ENCODE measurements at places on chromosomes 5 and 9.

DNA sequence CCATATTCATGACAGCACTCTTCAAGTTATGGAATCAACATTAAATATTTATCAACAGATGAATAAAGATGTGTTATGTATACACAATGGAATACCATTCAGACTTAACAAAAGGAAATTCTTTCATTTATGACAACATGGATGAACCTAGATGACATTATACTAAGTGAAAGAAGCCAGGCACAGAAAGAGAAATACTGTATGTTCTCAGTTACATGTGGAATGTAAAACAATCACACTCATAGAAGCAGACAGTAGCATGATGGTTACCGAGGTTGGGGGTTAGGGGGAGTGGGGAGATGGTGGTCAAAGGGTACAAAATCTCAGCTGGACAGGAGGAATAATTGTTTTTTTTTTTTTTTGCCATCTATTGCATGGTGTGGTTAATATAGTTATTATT lies 431.9 kb downstream of the DMAC1 start:
- no peak for DNase-seq

- no peak for DNase-seq
These were observed 88.7 kb downstream of the SYK start for GRCh38 chr9:90890146-90890810.

DNA sequence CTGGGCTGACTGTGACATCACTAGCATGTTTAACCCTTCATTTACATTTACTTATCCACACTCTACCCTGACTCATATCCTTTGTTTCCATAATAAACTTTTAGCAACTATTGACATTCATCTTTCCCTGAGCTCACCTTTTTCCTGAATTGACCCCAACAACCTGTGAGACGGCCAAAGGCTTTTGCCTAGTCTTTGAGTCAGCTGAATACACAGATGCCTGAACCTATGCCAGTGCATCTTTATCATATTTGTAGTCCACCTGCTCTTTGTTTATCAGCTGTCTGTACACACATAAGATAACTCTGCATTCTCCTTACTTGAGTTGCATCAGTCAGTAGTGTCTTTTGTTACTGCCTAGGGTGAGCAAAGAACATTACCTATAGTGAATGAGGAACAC lies 128.5 kb upstream of the HMHB1 start:
- DNase-seq = no peak

GRCh38 chr5:147737921-147738320 lies 44.6 kb downstream of the JAKMIP2 start:
- DNase-seq = no peak

DNA sequence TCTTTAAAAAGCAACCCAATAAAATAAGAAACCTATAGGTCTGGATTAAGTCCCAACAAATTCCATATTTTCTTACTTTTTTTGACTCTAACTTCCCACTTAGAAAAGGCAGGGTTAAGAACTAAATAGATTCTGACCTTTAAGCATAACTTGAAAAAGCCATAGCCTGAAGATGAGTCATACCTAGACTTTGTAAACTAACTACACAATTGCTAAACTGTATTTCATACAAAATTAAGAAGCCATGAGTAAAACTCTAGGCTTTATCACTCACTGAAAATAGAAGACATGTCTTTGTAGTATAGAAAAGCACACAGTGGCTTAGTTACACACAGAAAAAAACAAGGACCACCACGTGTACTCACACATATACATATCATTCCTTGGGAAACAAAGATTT lies 51.5 kb downstream of the MLLT3 start:
- DNase-seq = no peak

GRCh38 chr9:131661568-131662288 lies 78.1 kb downstream of the RAPGEF1 start:
- DNase-seq = no peak

DNA sequence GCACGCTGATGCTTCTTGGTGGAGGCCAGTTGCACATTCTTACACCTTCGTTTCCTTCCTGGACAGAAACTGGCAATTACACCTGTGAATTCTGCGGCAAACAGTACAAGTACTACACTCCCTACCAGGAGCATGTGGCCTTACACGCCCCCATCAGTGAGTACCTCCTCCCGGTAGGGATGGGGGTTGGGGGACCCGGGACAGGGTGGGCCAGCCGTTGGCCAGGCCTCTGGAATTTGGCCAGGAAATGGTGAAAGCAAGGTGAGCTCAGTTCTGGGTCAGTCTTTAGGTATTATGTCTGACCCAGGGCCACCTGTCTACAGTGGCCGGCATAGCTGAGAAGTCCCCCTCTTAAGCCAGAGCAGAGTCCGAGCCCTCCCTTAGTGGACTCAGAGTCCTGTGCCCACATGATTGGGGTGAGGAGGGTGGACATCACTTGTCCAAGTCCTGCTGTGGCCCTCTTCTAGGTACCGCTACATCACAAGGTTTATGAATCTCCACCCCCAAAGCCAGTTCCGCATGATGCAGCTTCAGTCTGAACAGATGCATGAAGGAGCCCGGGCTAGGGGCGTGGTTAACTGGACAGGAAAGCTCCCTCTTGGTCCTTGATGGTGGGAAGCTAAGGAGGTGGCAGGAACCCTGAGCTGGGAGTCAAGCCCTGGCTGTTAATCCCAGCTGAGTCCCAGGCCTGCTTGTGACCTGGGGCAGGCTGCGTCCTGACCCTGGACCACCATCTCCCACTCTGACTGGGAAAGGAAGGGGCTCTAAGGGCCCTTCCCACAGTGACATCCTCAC lies 61.3 kb downstream of the AMBP start:
- DNase-seq = no peak

- no peak for DNase-seq
These were observed 402.6 kb downstream of the PLK2 start for GRCh38 chr5:58057324-58057723.

DNA sequence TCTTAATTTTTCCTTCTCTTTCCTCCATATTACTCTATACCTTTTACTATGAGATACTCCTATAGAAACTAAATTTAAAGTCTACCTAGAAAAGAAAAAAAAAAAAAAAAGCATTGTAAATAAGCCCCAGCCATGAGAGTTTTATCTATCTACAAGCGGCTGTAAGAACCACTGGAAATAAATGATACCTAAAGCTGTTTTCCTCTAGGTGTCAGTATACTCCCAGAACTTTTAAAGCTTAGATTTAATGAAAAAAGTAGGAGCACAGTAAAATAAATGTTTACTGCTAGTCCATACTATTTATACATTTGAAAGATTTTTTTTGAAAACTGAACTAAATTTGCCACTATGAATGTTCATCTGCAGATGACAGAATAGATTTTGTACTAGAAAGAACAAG lies 26.2 kb downstream of the TYRP1 start:
- DNase-seq = no peak

- DNase-seq = no peak
These were observed 5.8 kb upstream of the ST6GALNAC6 start for GRCh38 chr9:127905004-127905728.

- DNase-seq = no peak
These were observed 13.2 kb downstream of the CMYA5 start for GRCh38 chr5:79702606-79703380.

DNA sequence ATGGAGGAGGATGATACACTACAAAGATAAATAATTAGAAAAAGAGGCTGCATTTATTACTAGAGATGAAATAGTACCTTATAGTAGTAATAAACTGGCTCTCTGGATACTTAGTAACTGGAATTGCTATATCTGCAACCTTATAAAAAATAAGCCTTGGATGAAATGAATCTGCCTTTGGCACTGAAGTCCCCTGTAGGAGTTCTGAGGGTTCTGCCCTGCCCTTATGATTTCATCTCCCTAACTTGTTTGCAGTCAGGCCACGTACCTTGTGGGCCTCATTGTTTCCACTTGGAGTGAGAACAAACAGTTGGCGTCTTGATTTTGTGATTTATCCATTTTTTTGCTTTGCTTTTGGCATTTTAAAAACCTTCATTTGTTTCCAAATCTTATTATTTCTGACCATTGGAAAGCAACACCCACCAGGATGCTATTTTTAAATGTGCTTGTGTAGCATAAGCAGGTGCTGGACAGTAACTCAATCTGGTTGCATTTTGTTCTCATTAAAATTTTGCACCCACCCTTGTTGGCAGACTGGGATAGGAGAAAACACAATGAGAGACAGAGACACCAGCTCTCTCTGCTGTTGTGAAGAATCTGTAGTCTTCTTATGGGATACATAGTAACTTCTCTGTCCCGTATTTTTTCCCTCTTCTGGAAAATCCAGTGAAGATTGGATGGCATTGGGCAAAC lies 518.9 kb upstream of the SGCD start:
- DNase-seq = no peak

DNA sequence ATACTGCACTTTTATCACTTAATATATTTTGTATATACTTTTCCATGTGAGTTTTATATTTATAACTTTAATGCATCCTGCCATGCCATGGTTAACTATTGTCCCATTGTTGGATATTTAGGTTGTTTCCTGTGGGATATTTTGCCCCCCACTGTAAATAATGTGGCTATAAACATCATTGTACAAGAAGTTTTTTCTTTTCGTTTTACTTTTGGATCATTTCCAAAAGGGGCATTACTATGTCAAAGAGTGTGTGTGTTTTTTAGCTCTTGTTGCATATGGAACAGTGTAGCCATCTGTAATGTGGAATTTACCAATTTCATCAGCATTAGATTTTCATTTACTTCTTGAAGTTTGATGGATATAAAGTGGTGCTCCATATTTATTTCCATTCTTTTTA lies 13.3 kb downstream of the ITGA2 start:
- DNase-seq = no peak

GRCh38 chr9:106587042-106587441 lies 275.9 kb upstream of the ZNF462 start:
- no peak for DNase-seq

GRCh38 chr5:157184117-157184670 lies 3.6 kb downstream of the ITK start:
- no peak for DNase-seq

DNA sequence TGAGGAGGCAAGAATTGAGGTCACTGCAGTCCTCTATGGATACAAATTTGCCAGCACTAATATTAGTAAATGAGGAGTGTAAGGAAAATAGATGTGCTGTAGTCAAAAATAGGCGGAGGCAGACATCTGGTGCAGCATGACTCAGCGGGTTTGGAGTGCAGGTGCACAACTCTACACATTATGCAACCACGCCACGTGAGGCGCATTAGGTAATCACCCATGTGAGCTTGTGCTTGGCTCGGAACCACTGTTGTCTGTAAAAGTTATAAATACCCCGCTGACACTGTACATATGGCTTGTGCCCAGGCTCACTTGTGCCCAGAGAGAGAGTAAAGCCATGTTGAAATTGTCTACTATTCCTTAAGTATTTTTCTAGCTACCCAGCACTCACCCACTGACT lies 623.5 kb upstream of the NUDT12 start:
- no peak for DNase-seq

- no peak for DNase-seq
These were observed 123.0 kb upstream of the KCNN2 start for GRCh38 chr5:114238771-114239313.

- no peak for DNase-seq
These were observed 141.8 kb upstream of the MAST4 start for GRCh38 chr5:66454186-66455078.

GRCh38 chr9:35273591-35273990 lies 111.8 kb downstream of the UNC13B start:
- DNase-seq = no peak

GRCh38 chr9:20382460-20383071 lies 239.7 kb downstream of the MLLT3 start:
- no peak for DNase-seq

Data from stimulated activated CD8-positive, alpha-beta memory T cell treated with anti-CD3 and anti-CD28 coated beads, Interleukin-7, amount 100 ng/mL, for 1 hour (primary cell).